Right atrium auricular region (tissue), 2 donors: ENCODE measurements at places on chromosomes 3 and 15. TPM values are rescaled to one million over a fixed set of nuclear protein-coding genes. Genes with fewer than 3 reads are reported as not detected.

DNA sequence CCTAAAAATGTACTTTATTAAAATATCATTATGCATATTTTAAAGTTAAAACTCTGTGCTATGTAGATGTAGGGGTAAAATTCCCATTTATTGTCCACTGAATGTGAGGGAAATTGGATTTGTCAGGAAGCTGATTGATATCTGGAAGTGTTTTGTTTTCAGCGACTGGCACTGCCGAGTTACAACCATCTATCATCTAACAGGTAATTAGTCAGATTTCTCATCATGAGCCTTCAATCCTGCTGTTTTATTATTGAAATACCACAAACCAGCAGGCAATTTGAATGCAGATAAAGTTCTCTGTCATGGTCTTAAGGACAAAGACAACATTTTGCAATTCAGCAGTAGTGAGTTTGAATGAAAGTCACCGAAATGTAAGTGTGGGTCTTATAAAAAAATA, 40.5 kb downstream of the ZIC1 start:
- DNase-seq, result no peak

- DNase-seq, result no peak
Measured at GRCh38 chr15:51180011-51180410, 85.3 kb upstream of the TNFAIP8L3 start.

DNA sequence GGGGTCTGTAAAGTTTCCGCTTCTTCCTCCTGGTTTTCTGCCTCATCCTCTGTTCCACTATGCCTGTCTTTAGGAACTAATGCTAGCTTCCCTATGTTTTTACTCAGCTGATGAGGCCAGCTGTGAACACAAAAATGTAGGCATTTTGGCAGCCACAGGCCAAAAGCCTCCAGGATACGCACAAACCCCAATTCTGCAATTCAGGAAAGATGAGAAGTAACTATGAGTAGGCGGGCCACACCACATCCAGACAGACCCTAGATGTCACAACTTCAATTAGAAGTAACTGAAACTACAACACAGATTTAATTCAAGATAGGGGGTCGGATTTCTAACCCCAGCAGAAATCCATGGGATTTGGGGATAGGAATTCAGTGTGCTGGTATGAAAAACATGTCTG, 11.9 kb downstream of the CA12 start:
- DNase-seq, result no peak

GRCh38 chr15:63969652-63970421, 76.4 kb downstream of the DAPK2 start:
- DNase-seq, result peak; percentile 60

GRCh38 chr15:33700695-33701303, 267.5 kb upstream of the CHRM5 start:
- DNase-seq, result peak; percentile 78

DNA sequence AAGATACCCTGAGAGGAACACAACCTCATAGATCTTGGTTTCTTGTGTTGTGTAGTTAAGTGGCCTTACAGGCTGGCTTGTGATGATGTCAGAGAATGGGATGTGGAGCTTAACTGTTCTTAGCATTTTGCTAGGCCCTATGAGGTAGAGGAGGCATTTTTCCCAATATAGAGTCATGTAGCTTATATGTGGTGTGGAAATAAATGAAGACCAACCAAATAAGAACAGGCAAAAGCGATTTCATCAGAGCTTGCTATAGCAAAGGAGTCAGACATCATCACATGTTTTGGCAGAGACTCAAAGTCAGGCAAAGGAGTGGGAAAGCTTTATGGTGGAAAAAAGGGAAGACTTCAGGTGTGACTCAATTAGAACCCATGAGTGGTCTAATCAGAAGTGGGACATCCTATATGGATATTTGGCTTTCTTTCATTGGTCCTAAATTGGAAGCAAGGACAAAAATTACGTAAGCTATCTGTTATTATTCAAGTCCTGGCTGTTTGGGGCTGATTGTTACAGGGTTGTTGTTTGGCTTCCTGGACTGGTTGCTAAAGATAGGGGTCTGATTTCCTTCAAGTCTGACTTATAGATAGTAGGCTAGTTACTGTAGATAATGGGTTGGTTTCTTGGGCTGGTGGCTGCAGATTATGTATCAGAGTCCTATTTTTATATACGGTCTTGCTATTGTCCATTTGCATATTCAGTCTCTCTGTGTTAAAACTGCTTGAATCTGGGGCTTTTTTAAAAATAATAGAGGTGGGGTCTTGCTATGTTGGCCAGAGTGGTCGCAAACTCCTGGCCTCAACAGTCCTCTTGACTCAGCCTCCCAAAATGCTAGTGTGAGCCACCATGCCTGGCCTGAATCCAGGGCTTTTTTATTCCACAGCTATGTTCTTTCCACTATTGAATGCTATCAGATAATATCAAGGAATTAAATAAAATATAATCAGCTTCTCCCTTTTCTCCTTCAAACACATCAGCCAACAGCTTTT, 30.3 kb upstream of the SETD2 start:
- no peak for DNase-seq

DNA sequence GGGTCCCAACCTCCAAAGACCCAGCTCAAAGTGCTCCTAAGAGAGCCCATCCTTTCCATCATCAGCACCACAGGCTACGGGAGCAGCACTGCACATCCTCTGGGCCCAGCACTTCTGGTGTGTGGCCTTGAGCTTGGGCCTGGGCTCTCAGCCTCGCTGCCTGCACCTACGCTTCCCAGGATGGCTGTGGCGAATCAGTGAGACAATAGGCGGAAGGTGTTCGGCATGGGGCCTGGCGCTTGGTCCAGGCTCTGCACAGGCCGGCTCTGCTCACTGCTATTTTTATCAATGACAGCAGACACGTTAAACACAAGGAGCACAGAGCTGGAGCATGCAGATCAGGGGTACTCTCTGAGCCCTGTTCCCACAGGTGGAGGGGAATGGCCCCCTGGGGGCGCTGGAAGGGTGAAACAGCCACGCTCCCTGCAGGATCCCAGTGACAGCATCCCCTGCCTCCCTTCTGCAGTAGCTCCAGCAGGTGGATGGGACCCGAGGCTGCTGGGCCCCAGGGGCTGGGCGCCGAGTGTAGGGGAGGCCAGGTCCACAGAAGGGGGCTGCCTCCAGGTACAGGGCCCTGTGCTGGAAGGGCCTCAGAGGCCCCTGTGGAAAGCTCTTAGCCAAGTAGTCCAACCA, 90.0 kb upstream of the RPL32 start:
- DNase-seq, result no peak

GRCh38 chr3:63974451-63974850, 48.8 kb downstream of the PSMD6 start:
- no peak for DNase-seq

DNA sequence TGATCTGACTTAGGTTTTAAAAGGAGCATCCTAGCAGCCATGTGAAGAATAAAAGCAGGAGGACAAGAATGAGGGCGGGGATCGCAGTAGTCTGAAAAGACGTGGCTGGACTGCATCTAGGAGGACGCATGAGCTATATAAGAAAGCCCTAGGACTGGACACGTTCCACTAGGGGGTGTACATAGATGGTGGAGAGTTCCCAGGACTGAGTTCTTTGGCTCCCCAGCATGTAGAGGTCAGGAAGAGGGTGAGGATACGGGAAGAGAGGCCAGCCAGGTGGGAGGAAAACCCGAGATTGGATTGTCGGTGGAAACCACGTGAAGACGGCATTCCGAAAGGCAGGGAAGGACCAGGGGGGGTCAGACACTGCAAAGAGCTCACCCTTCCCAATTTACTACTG, 64.2 kb upstream of the CFAP161 start:
- no peak for DNase-seq

GRCh38 chr3:115616461-115616860, 6.8 kb upstream of the GAP43 start:
- no peak for DNase-seq

GRCh38 chr3:82561784-82562183, 800.3 kb upstream of the GBE1 start:
- DNase-seq, result no peak

DNA sequence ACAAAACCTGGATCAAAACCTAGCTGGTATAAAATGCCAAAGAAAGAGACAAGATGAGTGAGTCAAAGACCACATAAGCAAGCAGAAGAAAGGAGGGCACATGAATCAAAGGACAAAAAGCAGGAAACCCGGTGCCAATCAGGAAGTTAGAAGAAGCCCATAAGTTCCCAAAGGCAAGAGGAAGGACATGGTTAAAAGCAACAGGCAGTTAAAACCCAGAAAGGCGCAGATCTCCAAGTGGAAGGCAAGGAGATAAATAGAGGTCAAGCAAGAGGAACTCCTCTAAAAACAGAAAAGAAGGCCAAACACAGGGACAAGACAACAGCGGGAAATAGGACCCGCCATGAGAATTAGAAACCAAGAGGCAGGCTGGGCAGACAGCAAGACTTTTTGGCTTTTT, 4.4 kb downstream of the TMOD2 start:
- DNase-seq, result no peak

DNA sequence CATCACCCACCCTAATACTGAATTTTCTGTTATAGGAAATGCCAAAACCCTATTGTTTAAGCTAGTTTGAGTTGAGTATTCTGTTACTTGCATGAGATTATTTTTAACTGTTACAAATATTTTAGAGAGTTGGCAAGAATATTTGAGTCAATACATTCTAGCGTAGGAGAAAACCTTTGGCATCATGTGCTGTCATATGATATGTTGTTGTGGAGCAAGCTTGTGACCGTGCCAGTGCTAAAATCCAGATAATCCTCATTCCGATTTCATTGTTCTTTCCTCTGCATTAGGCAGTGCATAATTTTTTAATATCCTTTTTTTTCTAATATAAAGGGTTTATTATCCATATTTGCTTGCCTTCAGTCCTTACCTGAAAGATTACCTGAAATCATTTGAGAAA, 168.0 kb upstream of the GMNC start:
- no peak for DNase-seq

GRCh38 chr15:95932676-95933075, 397.8 kb upstream of the NR2F2 start:
- no peak for DNase-seq

- DNase-seq, result no peak
Measured at GRCh38 chr3:108283006-108283405, 13.3 kb upstream of the HHLA2 start.

GRCh38 chr3:109553591-109554371, 216.4 kb upstream of the DPPA4 start:
- no peak for DNase-seq

DNA sequence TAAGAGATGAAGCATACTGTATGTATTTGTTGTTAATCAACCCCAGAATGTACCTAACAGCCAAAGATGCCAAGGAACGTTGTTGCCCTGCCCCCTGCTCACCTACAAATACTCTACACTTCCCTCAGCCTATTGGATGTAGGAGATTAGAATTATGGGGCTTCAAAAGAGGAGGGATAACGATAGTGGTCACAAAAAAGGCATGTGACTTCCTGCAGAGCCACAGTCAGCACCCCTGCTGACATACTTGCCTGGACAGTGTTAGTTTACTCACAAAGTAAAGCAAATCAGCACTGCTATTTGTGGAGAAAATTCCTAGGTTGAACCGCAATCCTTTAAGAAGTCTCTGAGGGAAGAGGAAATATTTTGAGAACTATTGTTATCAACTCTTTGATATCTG, 37.9 kb downstream of the PARP15 start:
- DNase-seq, result no peak

The ZNF774 gene
- total RNA-seq, result 3.7 TPM

The FMN1 gene
- total RNA-seq, result 3.1 TPM

The IQCH gene
- 0.83 TPM for total RNA-seq

The RTP2 gene
- not detected for total RNA-seq

The STRIT1 gene
- not detected for total RNA-seq

The NR2E3 gene
- not detected for total RNA-seq

The GOLGA6D gene
- total RNA-seq, result not detected

The SLC28A2 gene
- not detected for total RNA-seq
